ENCODE measurements at places on chromosomes 12 and 14.

- DNase-seq = no peak
Observed at GRCh38 chr12:100845095-100845494, 50.5 kb downstream of the ANO4 start.

DNA sequence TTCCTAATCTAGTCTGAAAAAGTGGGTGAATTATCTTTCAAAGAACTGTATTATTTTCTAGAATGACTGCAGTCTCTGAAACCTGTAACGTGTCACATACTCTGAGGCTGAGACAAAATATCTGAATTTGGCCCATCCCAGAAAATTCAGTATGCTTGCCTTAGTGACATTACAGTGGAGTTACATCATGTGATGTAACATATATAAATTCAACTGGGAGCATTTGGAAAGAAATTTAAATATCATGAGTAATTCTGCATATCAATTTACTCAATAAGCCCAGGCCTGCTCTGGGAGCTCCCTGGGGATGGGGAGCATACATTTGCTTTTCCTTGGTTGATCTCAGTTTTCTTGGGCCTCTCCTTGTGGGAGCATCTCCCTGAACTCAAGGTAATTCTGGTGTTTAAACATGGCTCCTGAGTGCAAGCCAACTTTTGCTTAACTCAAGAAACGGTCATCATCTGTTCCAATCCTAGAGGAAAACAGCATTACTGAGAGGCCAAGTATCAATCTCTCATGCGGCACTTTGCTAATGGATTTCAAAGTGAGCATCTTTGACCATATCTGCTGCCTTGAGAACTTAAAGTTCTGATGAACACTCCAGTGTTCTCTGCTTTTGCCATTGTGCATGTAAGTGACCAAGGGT lies 54.4 kb downstream of the AKAP6 start:
- DNase-seq = no peak

GRCh38 chr12:119208626-119209061 lies 29.9 kb downstream of the HSPB8 start:
- DNase-seq = peak; percentile 92

DNA sequence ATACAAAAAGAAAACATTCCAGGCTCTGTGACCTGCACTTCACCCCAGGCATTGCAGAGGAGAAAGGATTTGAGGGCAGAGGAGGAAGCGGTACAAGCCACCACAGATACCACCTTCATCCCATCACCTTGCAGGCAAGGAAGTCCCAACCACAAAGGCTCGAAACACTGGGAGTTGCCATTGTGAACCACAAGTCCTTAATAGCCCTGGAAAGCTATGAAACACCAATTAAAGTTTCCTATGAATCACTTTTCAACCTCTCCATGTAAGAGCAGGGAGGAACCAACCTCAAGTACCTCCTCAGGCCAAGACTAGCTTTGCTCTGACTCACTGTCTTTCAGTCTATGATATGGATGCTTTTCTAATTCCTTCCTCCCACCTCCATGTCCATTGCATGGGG lies 27.0 kb downstream of the MAP3K9 start:
- DNase-seq = no peak

DNA sequence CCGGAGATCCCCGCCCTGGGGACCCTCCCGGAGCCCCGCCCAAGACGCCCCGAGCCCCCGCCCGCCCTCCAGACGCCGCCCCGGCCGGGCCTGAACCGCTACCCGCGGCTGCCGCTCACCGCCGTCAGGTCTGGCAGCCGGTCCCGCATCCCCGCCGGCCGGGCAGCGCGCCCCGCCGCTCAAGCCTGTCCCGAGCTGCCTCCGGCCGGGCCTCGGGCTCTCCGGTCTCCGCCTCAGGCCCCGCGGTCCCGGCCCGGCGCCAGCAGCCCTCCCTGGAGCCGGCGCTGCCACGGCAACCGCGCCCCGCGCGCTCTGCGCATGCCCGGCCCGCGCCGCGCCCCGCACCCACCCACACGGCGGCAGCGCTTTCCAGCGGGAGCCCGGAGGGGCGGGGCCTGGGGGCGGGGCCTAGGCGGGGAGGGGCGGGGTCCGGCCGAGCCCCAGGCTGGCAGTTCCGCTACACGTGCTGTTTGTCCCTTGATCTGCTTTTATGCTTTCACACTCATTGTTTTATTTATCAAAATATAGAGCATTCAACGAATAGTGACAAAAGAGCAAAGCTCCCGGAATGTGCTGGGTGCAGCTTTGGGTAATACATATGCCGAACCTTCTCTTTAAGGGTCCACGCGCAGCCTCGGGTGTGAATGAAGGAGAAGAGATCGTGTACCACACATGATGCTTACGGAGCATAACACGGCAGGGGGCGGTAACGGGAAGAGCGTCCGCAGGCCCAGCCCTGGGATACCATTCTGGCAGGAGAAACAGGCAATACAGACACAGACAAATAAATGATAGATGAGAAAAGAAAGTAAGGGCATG lies at the start of gene STX2:
Gene STX2, minus strand, starts transcription at position 300 of the 819 bp plus-strand sequence. Its CDS starts 151 bp downstream, at position 149.
- peak; percentile 94 for DNase-seq

DNA sequence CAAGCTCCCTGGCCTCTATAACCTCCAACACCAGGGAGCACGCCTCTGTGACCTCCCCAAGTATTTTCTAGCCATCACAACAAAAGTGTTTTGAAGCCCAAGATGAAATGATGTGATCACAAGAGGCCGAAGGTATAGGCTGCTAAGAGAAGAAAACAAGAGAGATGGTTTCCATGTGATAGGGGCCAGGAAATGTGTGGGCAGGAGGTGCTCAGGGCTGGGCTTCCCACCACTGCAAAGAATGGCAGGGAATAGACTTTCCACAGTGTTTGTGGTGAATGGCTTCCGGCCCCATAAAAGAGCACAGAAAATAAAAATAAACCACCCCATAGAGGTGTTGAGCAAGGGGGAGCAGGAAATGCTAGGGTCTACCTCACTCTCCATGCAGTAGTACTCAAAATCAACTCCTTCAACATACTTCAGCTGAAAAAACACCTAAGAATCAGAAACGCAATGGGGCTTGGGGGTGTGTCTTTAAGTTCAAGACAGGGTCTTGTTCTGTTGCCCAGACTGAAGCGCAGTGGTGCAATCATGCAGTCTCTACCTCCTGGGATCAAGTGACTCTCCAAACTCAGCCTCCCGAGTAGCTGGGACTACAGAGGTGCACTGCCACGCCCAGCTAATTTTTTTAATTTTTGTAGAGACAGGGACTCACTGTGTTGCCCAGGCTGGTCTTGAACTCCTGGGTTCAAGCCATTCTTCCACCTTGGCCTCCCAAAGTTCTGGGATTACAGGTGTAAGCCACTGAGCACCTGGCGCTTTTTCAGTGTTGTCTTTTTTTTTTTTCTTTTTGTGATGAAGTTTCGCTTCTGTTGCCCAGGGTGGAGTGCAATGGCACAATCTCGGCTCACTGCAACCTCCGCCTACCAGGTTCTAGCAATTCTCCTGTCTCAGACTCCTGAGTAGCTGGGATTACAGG lies 27.1 kb downstream of the DAD1 start:
- DNase-seq = no peak

- DNase-seq = no peak
Observed at GRCh38 chr12:4112290-4112689, 161.3 kb upstream of the CCND2 start.

GRCh38 chr12:107264667-107265066 lies 171.3 kb upstream of the CRY1 start:
- no peak for DNase-seq

DNA sequence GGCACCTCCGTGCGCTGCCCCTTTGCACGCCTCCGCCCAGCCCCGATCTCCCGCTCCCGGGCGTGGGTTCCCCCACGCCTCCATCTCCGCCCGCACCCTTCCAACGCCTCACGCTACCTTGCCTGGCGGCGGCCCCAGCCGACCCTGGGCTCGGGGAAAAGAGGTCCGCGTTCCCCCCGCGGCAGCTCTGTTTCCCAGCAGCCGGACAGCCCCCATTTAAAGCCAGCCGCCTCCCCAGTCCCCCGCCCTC lies at the start of gene PRIMA1:
Gene PRIMA1, minus strand, starts transcription at position 193 of the 250 bp plus-strand sequence. CDS start 767 bp downstream, outside the sequence.
- DNase-seq = no peak

DNA sequence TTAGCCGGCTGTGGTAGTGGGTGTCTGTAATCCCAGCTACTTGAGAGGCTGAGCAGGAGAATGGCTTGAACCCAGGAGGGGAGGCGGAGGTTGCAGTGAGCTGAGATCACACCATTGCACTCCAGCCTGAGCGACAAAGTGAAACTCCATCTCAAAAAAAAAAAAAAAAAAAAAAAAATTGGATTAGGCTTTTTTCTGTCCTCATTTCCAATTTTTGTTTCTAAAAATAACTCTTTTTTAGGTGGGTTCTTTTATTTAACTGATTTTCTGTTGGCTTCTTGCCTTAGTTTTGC lies 863.7 kb downstream of the LRFN5 start:
- DNase-seq = no peak

DNA sequence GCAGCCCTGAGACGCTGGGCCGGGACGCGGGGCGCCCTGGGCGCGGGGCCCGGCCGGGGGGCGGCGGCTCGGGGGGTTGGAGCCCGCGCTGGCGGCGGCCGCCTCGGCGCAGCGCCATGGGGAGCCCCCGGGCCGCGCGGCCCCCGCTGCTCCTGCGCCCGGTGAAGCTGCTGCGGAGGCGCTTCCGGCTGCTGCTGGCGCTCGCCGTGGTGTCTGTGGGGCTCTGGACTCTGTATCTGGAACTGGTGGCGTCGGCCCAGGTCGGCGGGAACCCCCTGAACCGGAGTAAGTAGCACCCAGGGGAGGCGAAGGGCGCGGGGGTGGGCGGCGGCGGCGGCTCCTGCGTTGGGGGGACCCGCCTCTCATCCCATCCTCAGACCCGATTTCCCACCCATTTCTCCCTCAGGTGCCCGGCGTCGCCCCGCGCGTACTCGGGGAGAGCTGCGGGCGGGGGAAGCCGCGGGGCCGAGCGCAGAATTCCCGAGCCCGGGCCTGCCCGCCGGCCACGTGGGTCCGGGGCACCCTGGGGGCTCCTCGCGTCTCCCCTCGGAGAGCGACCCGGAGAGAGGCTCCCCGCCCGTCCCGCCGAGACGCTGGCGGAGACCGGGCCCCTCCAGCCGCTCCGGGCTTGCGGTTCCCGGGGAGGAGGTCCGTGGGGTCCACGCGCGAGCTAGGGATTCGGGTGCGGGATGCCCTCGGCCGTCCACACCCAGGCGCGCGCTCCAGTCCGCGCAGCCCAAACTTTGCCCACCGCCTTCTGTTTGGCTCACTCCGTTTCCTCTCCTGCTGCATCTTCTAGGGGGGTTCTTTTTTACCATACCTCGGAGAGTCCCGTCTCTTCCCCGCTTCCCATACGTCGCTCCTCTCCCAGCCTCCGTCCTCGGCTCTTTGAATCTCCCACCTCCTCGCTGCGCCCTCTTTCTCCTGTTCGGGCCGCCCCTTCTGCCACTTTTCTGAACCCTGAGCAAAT lies 807 bp downstream of the B4GALNT3 start:
- DNase-seq = no peak

DNA sequence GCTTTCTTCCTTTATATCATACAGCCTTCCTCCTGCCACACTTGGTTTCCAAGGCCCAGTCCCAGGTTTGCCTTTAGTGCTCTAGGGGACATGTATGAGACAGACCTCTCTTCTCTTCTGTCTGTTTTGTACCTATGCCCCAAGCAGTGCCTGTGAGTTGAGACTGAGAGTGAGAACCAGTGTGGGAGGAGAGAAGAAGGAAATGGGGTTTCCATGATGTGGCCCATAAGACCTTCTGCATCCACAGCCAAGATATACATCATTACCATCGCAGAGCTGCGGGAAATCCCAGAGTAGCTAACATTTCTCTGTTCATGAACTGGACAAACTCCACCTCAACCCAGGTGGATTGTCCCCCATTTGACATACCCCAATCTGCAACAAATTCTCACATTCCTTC lies 2.8 kb downstream of the TESPA1 start:
- DNase-seq = no peak

GRCh38 chr12:123099560-123100192 lies 51.2 kb downstream of the PITPNM2 start:
- no peak for DNase-seq

GRCh38 chr12:56520048-56520447 lies 1.6 kb upstream of the RBMS2 start:
- no peak for DNase-seq

- no peak for DNase-seq
Observed at GRCh38 chr12:24596768-24597388, 352.0 kb downstream of the BCAT1 start.

DNA sequence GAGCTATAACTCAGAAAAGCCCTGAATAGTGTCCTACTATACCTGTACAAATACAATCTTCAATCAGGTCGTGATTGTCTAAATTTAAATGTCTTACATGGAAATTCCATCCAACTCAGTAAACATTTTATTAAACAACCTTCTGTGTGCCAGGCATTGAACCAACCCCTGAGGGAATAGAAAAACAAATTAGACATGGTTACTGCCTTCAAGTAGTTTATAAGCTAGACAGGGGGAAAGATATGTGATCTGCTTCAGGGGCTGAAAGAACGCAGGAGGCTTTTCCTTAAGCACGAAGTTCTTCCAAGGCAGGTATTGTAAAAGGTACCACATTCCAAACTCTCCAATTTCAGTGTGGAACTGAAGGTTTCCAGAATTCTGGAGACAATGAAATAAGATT lies 39.7 kb upstream of the STAB2 start:
- no peak for DNase-seq

DNA sequence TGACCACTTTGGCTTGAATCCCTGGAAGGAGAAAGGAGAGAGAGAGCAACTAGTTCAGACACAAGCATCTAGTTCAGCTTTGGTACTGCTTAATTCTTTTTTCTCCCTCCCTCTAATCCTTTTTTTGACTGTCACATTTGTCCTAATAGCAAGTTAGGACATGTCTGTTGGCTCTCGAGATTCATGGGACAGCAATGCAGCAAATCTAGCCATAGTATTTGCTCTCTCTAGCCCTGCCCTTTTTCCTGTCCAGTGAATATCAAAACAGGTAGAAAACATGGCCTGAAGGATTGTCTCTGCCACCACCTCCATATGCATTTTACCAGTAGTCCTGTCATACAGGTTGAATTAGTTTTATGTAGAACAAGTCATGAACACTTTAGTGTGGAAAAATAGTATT lies 116.4 kb downstream of the PTPRB start:
- DNase-seq = no peak

GRCh38 chr14:52741865-52742264 lies 11.9 kb downstream of the STYX start:
- DNase-seq = no peak

- DNase-seq = no peak
Observed at GRCh38 chr14:98912655-98913054, 359.3 kb downstream of the BCL11B start.

- DNase-seq = no peak
Observed at GRCh38 chr12:19811922-19812321, 372.6 kb downstream of the AEBP2 start.

Data from Right ventricle myocardium inferior (tissue), 1 donor.